A549 treated with DMSO at 1 μM for 4 hours (cell line): ENCODE measurements at places on chromosomes 6 and 20. TPM values are rescaled to one million over a fixed set of nuclear protein-coding genes. Genes with fewer than 3 reads are reported as not detected.

The MKKS gene
- 16.0 to 25.9 TPM (median 24.4 TPM) in 5 replicates for total RNA-seq

The HS3ST5 gene
- not detected in 5 replicates for total RNA-seq

The SLC22A1 gene
- 1.2 to 2.7 TPM (median 1.9 TPM) in 5 replicates for total RNA-seq

The TFAP2D gene
- total RNA-seq: not detected in 5 replicates

The PRKN gene
- 0.05 to 0.29 TPM in 2 of 5 replicates, not detected in the others for total RNA-seq

The HLA-DOB gene
- total RNA-seq: 0.07 to 0.30 TPM (median 0.16 TPM) in 4 of 5 replicates, not detected in the other

The PSORS1C2 gene
- not detected in 5 replicates for total RNA-seq

The AIF1 gene
- total RNA-seq: not detected in 5 replicates

The BTN1A1 gene
- 0.04 TPM in 1 of 5 replicates, not detected in the others for total RNA-seq

The FAXC gene
- total RNA-seq: 6.3 to 8.8 TPM (median 6.8 TPM) in 5 replicates

The AVP gene
- total RNA-seq: not detected in 5 replicates

The HAO1 gene
- total RNA-seq: not detected in 5 replicates

The SAPCD1 gene
- total RNA-seq: 3.0 to 5.0 TPM (median 3.3 TPM) in 5 replicates

The CRISP3 gene
- total RNA-seq: not detected in 5 replicates

The FBXO30 gene
- total RNA-seq: 6.3 to 8.5 TPM (median 7.5 TPM) in 5 replicates

The DDX39B gene
- total RNA-seq: 352 to 407 TPM (median 386 TPM) in 5 replicates

The MYBL2 gene
- 72.5 to 89.3 TPM (median 78.9 TPM) in 5 replicates for total RNA-seq

The HSPA12B gene
- 0.28 to 0.53 TPM (median 0.38 TPM) in 5 replicates for total RNA-seq

The UBE2C gene
- 225 to 256 TPM (median 248 TPM) in 5 replicates for total RNA-seq

The ZC2HC1B gene
- not detected in 5 replicates for total RNA-seq

The MYMX gene
- not detected in 5 replicates for total RNA-seq

The KIAA0408 gene
- 5.9 to 7.1 TPM (median 6.5 TPM) in 5 replicates for total RNA-seq

The ULBP3 gene
- 3.7 to 5.0 TPM (median 4.0 TPM) in 5 replicates for total RNA-seq

The ZFP57 gene
- not detected in 5 replicates for total RNA-seq
